ENCODE measurements at places on chromosomes 7 and 10.

- no peak for DNase-seq
Observed at GRCh38 chr10:11255796-11256444, 238.2 kb downstream of the CELF2 start.

DNA sequence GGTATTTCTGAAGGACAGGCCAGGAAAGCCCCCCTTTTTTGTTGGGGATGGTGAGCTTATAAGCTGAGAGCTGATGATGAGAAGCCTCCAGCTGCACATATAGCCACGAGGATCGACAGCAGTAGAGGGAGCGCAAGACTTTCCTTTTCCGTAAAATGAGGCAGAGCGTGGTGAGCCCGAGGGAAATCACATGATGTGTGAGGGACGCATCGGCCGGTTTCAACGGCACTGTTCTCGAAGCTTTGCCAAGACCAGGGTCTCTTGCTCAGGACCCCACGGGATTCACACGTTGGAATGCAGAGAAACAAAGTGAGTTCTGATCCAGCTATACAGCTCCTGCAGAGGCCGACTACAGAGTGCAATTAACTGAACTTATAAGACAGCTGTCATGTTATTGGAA lies 55.7 kb downstream of the ADAM12 start:
- no peak for DNase-seq

DNA sequence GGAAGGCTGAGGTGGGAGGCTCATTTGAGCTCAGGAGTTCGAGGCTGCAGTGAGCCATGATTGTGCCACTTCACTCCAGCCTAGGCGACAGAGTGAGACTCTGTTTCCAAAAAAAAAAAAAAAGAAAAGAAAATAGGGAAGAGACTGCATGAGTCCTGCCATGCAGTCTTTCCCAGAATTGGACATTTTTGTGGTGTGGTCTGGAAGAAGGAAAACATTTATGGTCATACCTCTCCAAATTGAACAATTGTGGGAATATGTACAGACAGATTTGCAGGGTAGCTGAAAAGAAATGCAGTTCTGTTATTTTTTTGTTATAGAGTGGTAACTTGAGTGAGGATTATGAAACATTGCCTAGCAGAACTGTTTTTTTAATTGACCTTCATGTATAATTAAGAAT lies 198.1 kb downstream of the AUTS2 start:
- DNase-seq = no peak

DNA sequence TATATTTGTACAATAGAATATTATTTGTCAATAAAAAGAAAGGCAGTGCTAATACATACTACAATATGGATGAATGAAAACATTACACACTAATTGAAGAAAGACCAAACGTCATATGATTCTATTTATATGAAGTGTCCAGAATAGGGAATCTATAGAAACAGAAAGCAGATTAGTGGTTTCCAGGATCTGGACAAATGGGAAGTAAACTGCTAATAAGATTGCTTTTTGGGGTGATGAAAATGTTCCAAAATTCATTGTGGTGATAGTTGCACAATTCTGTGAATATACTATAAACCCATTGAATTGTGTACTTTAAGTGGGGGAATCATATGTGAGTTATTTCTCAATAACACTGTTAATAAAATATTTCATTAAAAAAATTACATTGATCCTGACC lies 78.2 kb upstream of the IFRD1 start:
- no peak for DNase-seq

DNA sequence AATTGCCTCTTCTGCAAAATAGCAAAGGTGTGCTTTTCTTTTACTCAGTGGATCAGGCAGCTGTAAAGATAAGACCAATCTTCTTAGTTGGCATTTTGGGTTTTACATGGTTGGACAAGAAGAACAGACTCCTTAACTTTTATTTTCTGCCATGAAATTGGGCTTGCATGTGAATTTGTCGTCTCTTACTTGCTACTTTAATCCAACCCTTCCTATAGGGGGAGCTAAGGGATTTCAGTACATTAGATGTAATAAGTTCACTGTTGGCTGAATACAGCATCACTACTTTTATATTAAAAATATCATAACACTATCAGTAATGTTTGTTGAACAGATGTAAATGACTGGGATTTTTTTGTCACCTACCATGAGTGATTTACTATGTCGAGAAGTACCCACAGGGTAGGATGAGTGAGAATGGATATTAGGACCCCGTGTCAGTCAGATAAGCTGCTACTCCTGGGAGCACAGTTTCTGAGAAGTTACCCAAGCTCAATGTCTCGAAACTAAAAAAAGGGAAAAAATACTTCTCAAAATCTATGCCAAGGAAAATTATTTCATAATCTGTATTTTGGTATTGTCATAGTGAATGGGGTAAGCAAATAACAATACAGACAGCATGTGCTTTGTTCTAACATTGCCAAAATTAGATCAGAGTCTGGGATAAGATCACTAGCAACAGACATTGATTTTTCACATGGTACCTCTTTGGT lies 127.4 kb upstream of the AGR3 start:
- no peak for DNase-seq

GRCh38 chr10:119491966-119492757 lies 50.4 kb downstream of the RGS10 start:
- DNase-seq = no peak

GRCh38 chr7:105250239-105250638 lies 138.5 kb downstream of the SRPK2 start:
- no peak for DNase-seq

- no peak for DNase-seq
Observed at GRCh38 chr10:3059974-3060373, 7.4 kb upstream of the PFKP start.

- no peak for DNase-seq
Observed at GRCh38 chr10:22321924-22322640, 1.2 kb downstream of the BMI1 start.

- DNase-seq = peak; percentile 70
Observed at GRCh38 chr10:22320591-22321155, at the start of gene BMI1. Gene BMI1, plus strand, starts transcription at chr10:22321099. Its CDS starts 5,351 bp downstream, at chr10:22326450.

GRCh38 chr10:104330168-104331110 lies 7.8 kb downstream of the ITPRIP start:
- no peak for DNase-seq

DNA sequence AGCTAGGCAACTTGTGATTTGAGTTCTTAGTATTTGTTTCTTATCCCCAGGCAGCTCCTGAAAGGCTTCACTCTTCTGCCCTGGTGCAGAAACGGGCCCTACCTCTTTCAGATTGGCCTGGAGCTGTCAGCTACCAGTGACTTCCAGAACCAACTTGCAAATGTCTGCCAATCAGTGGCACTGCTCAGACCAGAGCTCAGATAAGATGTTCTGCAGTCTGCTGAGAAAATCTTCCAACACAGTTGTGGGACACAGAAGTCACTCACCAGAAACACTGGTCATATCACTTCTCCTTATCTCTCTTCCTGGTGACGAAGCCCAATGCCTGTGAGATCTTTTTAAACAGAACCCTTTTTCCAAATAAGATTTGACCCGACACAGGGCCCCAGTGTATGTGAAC lies 81.9 kb upstream of the DUSP5 start:
- DNase-seq = no peak

- DNase-seq = no peak
Observed at GRCh38 chr7:91033574-91033973, 230.7 kb upstream of the FZD1 start.

GRCh38 chr10:112213836-112214235 lies 30.3 kb upstream of the GPAM start:
- DNase-seq = no peak

DNA sequence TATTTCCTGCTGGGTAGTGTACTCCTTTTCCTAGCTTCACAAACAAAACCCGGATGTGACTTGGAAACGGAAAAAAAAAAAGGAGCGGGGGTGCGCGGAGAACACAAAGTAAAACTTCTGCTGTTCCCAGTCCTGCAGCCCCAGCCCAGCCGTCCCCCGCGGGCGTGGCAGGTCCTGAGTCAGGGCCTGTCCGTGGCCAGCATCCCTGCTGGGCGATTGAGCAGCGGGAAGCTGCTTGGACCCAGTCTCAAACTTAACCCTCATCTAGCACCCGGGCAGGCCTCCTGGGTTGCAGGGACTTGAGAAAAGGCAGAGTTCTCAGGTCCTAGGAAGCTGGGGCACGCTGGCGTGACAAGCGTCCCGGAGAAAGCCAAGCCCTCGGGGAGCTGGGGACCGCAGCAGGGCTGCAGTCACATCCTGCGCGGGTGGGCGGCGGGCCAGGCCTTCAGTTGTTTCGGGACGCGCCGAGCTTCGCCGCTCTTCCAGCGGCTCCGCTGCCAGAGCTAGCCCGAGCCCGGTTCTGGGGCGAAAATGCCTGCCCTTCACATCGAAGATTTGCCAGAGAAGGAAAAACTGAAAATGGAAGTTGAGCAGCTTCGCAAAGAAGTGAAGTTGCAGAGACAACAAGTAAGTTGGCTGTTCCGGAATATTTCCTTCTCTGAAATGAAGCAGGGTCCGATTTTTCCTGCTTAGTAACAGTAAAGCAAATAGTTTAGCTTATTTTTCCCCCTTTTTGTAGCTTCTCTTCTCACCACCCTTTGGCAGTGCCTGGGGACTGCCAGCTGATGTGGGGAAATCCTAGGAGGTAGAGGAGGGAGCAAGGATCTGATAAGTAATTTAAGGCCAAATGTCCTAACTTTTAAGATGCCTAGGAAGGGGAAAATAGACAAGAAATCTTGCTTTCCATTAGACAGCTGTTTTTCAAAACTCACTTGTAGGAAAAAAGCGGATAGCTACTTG lies at the start of gene GNG11:
TSS of gene GNG11 (plus strand) at position 129 of the 960 bp plus-strand sequence. CDS start at position 532, 403 bp downstream.
- peak; percentile 72 for DNase-seq

GRCh38 chr10:117619707-117620405 lies 77.3 kb downstream of the EMX2 start:
- no peak for DNase-seq

- DNase-seq = no peak
Observed at GRCh38 chr10:77768039-77768438, 130.4 kb upstream of the KCNMA1 start.

DNA sequence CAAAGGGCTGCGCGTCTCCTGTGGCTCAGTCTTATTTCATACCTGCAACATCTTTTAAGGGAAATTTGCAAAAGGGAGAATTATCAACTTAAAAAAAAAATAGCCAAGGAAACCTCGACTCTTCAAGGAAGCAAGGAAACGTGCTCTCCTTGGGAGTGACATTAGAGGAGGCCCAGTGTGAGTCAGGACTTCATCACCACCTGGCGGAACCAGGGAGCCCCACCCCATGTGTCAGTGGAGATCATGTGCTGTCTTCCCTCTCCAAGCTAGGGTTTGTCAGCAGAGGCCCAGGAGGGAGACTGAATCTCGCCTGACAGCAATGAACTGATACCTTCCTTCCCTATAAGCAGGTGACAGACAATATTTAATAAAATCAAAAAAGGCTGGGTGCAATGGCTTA lies 28.9 kb downstream of the POR start:
- DNase-seq = no peak

DNA sequence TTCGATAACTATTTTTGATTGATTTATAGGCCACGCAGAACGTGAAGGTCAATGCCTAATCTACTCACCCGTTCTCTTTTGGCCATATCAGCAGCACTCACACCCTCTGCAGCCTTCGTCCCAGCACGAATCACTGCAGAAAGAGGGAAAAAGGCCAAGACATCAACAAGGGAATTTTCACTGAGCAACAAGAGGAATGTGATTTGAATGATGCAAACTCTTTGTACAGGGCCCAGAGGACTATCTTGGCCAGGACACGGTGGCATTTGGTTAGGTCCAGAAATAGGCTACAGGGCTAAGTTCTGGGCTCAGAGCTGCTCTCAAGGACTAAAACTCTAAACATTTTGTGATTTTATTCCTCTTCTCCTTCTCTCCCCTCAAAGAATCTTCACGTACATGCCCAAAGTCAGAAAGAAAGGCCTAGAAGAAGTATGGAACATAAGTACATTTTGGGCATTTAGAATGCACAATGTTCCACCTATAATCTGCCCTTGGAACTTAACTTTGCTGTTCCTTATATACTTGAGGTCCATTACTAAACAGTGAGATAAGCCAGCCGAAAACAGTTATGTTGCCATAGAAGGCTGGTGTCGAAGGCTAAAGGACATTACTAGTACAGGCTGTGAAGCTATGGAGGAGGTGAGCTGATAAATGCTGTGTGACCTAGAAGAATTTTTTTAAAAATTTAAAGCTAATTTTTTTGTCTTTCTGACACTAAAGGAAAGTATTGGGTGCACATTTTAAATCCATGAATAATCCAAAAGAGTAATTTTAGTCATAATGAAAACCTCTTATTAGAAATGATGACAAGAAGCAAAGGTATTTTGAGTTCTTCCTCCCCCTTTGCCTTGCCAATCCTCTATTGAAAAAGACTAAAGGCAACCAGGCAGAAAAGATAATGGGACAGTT lies 20.0 kb downstream of the RBM28 start:
- no peak for DNase-seq

DNA sequence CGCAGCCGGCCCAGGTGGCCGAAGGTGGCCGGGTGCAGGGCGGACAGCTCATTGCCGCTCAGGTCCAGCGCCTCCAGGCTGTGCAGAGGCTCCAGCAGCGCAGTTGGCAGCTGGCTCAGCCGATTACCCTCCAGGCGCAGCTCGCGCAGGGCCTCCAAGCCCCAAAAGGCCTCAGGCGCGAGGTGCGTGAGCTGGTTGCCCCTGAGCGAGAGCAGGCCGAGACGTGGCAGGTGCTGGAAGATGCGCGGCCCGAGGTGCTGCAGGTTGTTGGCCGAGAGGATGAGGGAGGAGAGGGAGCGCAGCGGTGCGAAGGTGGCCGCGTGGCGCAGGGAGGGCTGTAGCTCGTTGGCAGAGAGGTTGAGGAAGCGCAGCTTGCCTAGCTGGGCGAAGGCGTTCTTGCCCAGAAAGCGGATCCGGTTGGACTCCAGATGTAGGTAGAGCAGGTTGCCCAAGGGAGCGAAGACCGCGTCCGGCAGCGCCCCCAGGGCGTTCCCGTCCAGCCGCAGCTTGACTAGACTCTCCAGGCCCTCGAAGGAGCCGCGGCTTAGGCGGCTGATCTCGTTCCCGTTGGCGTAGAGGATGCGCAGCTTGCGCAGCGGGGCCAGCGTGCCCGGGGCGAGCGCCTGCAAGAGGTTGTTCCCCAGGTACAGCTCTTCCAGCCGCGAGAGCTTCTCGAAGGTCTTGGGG lies 923 bp downstream of the TRIL start:
- DNase-seq = peak; percentile 28

DNA sequence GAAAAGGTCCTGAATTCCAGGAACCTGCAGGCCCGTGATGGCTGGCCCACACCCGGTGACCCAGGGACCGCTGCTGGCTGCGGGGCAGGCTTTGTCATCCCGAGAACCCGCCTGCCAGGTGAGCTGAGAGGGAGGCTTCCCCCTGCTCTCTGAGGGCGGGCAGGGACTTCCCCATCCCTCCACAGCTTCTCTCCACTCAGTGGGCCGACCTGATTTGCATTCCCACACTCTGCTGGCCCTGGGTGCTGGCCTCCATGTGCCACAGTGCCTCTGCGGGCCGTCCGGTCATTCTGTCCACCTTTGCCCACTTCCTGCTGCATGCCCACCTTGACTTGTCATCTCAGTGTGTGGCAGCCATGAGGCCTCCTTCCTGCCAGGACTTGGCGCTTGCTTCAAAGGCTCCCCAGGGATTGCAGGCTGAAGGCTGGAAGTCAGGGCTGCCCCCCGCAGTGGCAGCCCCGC lies 35.3 kb downstream of the PALD1 start:
- no peak for DNase-seq

- DNase-seq = no peak
Observed at GRCh38 chr7:115059321-115059720, 137.4 kb downstream of the MDFIC start.

GRCh38 chr10:118752409-118752808 lies 2.4 kb downstream of the CACUL1 start:
- no peak for DNase-seq

All from endothelial cell (in vitro differentiated cells).